T-helper 2 cell treated with Interferon-gamma antibody and Interleukin-4, amounts not matched to agents 5 μg/mL and 100 μg/mL, for 36 hours (primary cell): ENCODE measurements at places on chromosomes 4 and X.

GRCh38 chr4:7863911-7864681 is 75.6 kb downstream of the AFAP1 start:
- DNase-seq = peak; percentile 27

- DNase-seq = peak; percentile 52
These were observed 33.5 kb upstream of the CYBB start for GRCh38 chrX:37746218-37746941.

GRCh38 chr4:39022241-39022640 is 10.0 kb downstream of the TMEM156 start:
- DNase-seq = no peak

DNA sequence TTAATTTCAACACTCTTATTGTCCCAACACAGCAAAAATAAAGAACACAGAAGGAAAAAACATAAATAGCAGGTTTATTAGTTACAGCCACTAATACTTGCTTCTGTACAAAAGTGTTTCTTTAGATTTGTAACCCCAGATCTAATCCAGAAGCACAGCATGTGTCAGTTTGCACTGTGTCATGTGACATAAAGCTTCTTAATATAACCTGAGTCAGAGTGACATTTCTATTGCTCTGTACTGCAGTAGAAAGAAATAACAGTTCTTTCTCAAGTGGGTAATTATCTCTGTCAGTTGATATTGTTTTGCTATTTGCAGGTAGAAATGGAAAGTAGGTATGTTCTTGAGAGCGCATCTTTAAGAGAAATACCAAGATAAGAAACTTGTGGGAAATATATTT is 422.5 kb downstream of the ZIC3 start:
- DNase-seq = no peak

- DNase-seq = no peak
These were observed 121.3 kb downstream of the EGF start for GRCh38 chr4:110034026-110034393.

DNA sequence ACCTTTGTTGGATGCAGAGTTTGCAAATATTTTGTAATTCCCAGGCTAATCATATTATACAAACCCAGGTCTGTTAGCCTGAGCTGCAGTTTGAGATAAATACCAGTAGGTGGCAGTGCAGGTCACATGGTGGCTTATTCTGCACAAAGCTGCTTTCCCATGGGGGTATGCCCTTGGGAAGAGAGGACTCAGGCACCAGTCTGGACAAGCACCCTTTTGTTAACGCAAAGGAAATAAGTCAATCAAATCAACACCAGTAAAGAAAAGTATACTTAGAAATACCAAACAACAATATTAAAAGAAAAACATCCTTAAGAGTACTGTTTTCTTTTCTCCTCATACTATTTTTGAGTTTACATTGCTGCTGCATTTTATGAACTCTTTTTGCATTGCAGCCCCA is 389.0 kb upstream of the ZFP42 start:
- no peak for DNase-seq
